Anterior cingulate cortex (tissue), 58 donors: ENCODE measurements at places on chromosomes 11 and 22.

- no peak for DNase-seq
Measured at GRCh38 chr11:73734993-73735392, 25.9 kb downstream of the RAB6A start.

DNA sequence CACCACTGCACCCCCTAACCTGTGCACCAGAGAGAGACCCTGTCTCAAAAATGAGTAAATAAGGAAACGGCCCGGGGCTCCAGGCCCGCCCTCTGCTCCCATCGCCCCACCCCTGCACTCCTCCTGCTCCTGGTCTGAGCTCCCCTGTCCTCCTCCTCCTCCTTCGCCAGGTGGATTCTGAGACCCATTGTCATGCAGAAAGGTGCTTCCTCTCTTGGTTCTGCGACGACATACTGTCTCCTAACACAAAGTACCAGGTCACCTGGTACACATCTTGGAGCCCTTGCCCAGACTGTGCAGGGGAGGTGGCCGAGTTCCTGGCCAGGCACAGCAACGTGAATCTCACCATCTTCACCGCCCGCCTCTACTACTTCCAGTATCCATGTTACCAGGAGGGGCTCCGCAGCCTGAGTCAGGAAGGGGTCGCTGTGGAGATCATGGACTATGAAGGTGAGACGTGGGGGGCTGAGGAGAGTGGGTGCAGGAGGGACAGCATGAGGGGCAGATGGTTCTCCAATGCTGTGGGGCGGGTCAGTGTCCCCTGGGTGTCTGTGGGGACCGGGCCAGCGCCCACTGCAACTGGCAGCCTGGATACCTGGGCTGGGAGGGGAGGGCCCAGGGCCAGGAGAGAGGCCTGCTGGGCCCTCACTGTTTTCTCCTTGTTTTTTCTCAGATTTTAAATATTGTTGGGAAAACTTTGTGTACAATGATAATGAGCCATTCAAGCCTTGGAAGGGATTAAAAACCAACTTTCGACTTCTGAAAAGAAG, 3.1 kb upstream of the APOBEC3D start:
- no peak for DNase-seq

- no peak for DNase-seq
Measured at GRCh38 chr11:28231475-28231874, 123.3 kb downstream of the METTL15 start.

DNA sequence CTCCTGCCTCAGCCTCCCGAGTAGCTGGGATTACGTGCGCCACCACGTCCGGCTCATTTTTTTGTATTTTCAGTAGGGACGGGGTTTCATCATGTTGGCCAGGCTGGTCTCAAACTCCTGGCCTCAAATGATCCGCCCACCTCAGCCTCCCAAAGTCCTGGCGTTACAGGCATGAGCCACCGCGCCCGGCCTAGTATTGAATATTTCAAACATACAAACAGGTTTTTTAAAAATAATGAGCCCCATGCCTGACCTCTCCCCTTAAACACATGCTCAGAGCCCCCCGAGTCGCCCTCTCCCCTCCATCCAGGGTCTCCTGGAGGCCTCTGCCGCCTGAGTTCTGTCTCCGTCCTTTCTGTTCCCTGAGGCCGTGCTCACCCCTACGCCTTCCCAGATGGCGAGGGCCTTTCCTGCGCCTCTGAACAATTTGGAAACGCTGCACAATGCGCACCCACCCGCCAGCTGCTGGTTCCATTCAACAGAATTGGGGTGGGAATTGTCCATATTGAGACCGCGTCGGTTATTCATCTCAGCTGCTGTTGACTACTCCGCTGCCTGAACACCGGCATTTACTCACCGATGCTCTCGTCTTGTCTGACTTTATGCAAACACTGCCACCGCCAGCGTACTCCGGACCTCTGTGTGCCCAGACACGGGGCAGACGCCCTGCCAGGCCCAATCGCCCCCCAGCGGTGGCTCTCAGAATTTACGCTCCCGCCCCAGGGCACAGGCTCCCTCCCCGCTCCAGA, 13.6 kb upstream of the RNH1 start:
- no peak for DNase-seq

DNA sequence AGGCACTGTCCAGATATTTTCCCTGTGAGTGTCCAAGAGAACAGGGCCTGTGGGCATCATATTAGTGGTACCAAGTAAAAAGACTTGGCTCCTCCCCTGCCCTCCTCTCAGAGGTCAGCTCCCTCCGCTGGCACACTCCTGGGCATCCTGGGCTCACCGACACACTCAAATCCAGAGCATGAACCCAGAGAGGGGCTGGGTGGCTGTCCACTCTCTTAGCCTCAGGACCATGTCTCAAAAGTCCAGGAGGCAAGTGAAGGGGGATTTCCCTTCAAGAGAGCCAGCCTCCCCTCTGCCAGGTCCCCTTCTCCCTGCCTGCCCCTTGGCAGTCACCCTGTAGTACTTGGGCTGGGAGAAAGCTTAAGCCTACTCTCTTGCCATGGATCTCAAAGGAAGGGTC, 10.3 kb downstream of the BCL9L start:
- DNase-seq: no peak

DNA sequence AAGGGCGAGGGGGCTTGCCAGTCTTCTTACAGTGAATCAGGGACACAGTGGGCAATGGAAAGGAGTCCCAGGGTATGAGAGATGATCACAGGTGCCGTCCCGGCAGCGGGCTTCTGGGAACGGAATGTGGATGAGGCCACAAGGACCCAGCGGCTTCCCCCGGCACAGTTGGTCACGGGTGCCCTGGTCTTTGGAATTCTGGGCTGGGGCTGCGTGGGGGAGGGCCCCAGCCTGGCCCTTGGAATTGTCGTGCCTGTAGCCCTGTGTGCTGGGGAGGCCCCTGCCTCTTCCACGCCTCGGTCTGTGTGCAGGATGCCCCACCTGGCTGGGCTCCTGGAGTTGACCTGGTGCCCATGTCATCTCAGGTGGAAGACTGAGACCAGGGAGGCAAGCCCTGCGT, 76.6 kb downstream of the FBLN1 start:
- no peak for DNase-seq
